ENCODE measurements at places on chromosomes 11 and 22.
A peak's percentile ranks its signal among the peaks of the same experiment; 100 is the strongest.

- DNase-seq, result peak; percentile 79
Observed at GRCh38 chr11:65416341-65416824, 6.2 kb upstream of the NEAT1 start.

GRCh38 chr22:20251981-20252380 is 16.1 kb downstream of the RTN4R start:
- no peak for DNase-seq

DNA sequence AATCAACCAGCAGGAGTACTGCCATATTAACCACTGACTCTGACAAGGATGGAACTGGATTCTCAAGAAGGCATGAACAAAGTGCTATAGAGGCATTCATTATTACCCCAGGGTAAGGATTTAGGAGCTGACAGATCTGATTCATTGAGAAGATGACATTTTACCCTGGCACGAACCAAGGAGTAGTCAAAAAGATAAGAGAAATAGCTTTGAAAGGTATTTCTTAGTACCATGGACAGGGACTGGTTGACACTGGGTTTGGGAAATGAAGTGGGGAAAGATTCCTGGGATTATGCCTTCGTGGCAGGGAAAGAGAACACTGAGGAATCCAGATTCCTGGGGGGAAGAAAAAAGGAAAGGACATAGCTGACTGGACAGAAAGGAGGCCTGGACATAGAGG is 5.1 kb upstream of the SAAL1 start:
- DNase-seq, result no peak

DNA sequence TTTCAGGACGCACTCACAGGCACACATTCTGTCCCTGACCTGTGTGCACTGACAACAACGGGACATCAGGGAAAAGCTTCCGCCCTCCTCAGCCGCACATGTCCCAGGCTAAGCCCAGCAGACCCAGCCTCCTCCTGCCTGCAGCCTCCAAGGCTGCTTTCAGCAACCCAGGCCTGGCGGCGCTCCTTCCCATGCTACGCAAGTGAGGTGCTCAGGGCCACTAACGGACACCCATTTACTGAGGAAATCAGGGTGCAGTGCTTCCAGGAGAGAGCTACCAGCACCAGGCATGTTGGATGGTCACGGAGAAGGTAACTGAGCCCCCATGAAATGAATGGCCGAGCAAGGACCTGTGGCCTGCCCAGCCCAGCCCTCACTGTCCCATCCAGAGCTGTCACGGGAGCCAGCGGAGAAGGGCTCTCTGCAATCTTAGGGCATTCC is 6.9 kb downstream of the MOB2 start:
- no peak for DNase-seq

GRCh38 chr22:46609724-46610201 is 10.4 kb upstream of the GRAMD4 start:
- DNase-seq, result no peak

DNA sequence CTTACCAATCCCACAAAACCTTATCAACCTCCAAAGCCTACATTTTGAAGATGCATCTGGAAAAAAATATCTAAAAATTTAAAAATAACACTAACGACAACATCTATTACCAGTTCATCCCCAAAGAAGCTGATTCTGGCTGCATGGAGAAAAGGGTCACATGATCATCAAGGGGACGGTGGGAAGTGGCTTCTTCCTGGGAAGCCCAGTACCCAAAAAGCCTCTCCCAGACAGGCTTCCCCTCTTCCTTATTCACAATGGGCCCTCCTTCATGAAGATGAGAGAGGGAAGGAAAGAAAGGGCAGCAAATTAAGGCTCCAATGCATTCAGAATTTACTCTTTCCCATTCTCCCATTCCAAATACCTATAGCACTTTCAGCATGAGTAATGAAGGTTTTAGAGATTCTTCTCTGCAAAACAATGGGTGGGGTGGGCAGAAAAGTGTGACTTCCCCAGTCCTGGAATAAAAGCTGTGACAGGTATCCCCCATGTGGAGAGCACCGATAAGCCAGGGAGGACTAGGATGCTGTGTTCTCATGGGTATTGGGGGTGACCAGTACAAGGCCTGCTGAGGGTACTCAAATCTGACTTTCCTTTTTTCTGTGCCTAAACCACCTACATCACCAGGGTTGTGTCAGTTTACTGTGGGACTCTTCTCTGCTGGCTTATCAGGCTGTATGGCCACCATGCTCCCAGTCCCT is 88.2 kb downstream of the SIK3 start:
- DNase-seq, result peak; percentile 54

DNA sequence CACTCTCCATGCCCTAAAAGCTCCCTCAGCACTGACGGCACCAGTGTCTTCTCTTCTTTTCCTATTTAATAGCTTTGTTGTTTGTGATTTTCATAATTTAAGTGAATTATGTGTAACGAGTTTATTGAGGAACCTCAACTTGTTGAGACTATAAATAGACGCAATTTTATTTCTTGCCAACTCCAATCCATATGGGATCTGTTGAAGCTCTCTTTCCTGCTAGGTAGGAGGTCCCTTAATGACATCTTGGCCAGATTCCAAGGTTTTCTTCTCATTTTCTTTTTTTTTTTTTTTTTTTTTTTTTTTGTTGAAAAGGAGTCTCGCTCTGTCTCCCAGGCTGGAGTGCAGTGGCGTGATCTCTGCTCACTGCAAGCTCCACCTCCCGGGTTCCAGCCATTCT is 14.2 kb downstream of the RTL6 start:
- DNase-seq, result no peak

GRCh38 chr11:96311120-96311568 is 31.9 kb downstream of the MAML2 start:
- DNase-seq, result peak; percentile 94

GRCh38 chr11:39144351-39145130 is 2314.9 kb downstream of the LRRC4C start:
- no peak for DNase-seq

DNA sequence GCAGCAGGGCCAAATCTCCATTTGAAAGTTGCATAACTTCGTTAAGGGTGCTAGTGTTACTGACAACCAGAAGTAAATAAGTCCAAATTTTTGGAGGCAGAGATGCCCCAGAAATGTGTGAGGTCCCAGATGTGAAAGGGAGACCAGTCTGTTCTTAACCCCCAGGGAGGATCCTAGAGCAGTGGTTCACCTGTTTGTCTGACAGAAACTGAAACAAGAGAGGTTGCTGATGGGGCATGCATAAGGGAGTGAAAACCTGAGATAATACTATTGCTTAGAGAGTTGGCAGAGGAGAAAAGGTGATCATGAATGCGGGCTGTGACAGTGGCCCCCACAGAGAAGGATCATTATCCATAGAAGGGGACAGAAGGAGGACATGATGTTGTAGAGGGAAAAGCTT is 3.8 kb downstream of the CBLIF start:
- no peak for DNase-seq

DNA sequence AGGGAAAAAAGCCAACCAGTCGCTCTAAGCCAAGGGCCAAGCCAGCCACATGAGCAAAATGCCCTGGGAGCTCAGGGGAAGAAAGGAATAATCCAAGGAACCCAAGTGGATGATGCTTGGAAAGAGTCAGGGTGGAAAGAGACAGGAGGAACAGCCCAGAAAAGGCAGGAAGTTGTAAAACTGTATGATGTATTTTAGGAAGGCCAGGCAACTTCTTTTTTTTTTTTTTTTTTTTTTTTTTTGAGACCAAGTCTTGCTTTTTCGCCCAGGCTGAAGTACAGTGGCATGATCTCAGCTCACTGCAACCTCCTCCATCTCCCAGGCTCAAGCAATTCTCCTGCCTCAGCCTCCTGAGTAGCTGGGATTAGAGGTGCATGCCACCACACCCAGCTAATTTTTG is 1.6 kb downstream of the LGALS12 start:
- no peak for DNase-seq

DNA sequence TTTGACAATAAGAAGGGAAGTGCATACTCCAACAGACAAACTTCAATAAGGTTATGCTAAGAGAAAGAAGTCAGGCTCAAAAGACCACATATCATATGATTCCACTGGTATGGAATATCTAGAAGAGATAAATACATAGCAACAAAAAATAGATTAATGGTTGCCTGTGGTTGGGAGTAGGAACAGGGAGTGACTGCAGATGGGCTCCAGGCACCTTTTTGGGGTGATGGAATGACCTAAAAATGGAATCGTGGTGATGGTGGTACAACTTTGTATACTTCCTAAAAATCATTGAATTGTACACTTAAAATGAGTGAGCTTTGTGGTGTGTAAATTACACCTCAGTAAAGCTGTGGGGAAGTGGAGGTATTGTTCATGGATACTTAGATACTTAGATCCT is 29.0 kb upstream of the RAG2 start:
- no peak for DNase-seq

DNA sequence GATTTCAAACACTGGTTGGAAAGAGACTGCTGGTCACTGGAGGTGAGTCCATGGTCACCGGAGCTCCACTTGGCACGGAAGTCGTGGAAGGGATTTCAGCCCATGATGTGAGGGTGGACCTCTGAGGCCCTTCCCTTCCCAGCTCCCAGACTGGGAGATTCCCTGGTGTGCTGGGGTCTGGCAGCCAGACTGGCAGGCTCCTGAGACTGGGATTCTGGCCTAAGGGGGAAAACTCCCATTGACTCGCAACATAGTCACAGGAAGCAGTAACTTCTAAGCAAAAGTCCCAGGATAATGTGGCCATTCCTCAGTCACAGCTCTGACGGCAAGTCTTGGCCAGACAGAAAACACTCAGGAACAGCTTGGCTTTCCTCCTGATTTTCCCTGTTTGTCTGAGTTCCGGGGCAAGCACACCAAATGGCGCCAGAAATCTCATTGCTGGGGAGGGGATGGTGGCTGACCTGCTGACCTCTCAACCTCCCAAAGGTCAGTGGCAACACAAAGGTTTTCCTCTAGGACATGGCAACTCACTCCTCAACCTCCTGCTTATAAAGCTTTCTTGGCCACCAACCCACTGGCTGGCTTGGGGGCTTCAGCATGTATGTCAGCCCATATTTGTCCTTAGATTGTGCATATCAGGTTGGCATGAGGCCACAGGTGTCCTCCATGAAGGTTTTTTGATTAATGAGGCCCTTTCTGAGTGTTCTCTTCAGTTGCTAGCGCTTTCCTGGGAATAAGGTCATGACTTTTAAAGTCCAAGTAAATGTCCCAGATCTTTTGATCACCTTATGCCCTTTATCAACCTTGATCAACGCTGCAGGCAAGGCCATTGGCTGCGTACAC is 99.5 kb downstream of the CCDC81 start:
- peak; percentile 93 for DNase-seq

GRCh38 chr22:27105142-27106025 is 448.0 kb downstream of the MIAT start:
- peak; percentile 98 for DNase-seq

- DNase-seq, result no peak
Observed at GRCh38 chr11:16902781-16903378, 111.3 kb downstream of the PLEKHA7 start.

- DNase-seq, result no peak
Observed at GRCh38 chr22:49152939-49153770, 674.5 kb downstream of the BRD1 start.

DNA sequence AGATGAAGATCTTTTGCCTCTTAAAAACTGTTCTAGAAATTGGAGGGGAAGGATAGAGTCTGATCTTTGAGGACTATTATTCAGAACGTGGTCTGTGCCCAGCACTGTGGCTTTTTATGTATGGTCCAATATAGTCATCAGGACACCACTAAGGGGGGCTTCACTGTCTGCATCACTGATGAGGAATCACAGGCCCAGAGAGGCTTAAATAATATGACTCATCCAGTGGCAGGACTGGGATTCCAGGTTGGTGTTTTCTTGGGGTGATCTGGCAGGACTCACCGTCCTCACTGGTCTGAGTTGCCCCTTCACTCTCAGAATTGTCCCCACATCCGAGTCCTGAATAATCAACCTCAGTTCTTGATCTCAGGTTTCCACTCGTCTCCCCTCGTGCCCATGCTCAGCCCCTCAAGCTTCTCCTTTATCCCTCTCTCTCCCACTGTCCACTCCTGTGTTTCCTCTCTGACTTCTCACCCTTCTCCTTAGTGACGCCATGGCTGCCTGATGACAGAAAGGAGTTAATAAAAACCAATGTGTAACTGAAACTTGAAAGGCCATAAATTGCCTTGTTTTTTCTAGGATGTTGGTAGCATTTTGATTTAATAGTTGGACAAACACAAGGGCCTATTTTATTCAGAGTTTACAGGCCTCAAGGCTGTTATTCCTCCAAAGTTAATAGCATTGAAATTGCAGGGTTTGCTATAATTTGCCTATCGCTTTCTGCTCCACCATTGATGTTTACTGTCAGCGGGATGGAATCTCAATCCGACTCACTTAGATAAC is 95.7 kb upstream of the NNMT start:
- no peak for DNase-seq

DNA sequence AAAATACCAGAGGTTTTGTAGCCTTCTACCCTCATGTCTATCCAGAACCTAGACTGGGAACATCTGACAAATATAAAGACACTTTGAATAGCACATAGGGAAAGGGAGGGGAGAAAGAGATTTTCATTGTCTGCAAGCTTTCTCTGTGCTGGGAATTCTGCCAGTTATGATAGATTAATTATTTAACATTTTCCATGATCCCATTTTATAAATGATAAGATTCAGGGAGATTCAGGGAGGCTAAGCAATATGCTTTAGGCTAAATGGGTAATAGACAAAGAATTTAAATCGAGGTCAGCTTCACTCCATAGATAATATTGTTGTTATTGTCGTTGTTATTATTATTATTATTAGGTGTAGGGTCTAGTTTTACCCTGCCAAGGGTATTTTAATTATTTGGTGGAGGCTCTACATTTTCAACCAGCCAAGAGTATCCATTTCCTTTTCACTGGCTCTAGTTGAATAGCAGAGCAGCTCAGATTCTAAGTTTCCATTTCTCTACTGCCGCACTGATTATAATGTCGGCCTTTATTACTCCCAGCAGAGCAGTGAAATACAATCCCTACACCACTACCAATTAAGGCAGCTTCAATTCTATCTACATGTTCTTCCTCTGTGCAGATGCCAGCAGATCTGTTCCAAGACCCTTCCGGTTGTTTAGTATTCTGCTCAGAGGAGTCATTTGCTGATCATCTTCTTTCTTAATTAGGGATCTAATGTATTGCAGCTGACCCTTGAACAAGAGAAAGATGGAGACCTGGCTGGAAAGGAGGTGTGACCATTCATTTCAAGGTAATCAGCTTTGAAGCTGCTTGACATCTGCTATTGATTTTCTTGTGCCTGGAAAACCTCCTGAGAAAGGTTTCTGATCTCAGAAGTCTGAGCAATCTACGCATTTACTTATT is 23.8 kb upstream of the SYN3 start:
- DNase-seq, result no peak

- no peak for DNase-seq
Observed at GRCh38 chr11:107605061-107606006, 14.4 kb downstream of the ELMOD1 start.

- DNase-seq, result peak; percentile 50
Observed at GRCh38 chr11:110891411-110891810, 179.2 kb upstream of the ARHGAP20 start.

DNA sequence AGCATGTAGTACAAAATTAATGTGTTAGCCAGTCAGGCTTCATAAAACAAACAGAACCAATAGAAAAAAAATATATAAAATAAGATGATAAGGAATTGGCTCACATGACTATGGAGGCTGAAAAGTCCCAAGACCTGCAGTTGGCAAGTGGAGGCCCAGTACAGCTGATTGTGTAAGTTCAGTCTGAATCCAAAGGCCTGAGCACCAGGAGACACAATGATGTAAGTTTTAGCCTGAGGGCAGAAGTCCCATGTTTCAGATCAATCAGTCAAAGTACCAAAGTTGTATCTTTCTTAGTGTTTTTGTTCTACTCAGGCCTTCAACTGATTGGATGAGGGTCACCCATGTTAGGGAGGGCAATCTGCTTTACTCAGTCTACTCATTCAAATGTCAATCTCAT is 14.3 kb upstream of the OR10D3 start:
- DNase-seq, result no peak
